ENCODE measurements at places on chromosomes 3 and 15.

GRCh38 chr3:169147238-169148008 is 516.1 kb downstream of the MECOM start:
- DNase-seq = no peak

DNA sequence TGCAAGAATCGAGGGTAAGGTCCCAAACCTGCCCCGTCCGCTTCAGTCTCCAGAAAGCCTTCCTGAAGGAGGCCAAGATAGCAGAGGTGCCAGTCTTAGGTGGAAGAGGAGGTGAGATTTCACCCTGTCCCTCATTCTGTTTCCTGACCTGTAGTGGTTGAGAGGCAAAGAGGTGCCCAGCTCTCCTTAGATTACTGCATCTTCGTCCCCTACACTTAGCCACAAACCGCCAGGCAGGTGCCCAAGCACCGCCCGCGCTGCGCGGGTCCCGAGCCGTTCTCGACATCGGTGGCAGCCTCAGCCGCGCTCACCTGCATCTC is 23.8 kb upstream of the POLG start:
- no peak for DNase-seq

DNA sequence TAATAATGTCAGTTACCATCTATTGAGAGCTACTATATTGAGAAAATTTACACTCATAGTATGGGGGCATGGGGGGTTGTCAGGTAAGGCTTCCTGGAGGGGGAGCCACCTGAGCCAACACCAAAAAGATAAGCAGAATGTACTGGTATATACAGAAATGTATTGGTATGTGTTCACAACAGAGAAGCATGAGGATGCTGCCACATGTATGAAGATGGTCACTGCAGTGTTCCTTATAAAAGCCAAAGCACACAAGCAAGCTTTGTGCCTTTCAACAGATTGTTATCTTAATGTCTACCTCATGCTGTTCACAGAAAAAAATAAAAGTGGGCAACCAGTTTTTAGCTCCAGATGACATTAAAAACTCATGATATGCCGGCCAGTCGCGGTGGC is 149.0 kb downstream of the MAGI1 start:
- no peak for DNase-seq

GRCh38 chr3:108486941-108487340 is 23.5 kb downstream of the MYH15 start:
- no peak for DNase-seq

GRCh38 chr3:87987952-87988351 is 70.9 kb downstream of the CGGBP1 start:
- no peak for DNase-seq

DNA sequence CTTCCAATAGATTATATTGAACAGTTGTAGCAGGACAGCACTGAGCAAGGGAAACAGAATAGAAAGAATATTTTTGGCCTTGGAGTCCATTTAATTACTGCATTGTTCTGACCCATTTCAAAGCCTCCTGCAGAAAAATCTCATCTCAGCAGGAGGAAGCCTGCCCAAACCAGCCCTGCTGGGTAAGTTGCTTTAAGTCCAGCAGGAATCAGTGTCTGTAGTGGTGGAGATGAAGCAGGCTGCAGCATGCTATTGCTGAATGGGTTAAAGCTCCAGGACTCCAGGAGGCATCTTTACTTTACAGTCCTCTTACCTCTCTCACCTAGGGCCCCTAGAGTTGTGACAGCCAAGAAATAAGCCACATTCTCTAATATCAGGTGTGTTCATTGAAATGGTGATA is 380.3 kb upstream of the THBS1 start:
- DNase-seq = no peak

DNA sequence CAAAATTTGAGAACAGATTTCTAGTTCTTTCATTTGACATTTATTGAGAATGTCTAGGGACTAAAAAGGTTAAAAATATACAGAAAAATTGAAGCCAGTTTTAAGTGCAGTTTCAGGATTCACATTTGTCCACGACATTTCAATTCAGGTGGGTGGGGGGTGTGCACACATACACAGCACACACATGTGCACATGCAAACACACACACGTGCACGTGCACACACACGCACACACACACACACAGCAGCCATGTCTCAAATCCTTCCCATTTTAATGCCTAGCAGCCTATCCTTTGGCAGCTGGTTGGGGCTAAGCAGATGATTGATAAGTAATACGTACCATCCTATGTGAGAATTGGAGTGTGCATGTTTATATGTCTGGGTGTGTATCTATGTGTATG is 238.3 kb upstream of the TRIM42 start:
- DNase-seq = no peak

- DNase-seq = no peak
Observed at GRCh38 chr3:1036207-1036826, 56.5 kb upstream of the CNTN6 start.

- no peak for DNase-seq
Observed at GRCh38 chr3:43923104-43923882, 232.6 kb downstream of the ABHD5 start.

GRCh38 chr3:144167634-144168033 is 196.0 kb downstream of the DIPK2A start:
- DNase-seq = no peak
